ENCODE measurements at places on chromosomes 13 and 19.

- DNase-seq = no peak
Measured at GRCh38 chr13:98098516-98098915, 44.4 kb upstream of the FARP1 start.

DNA sequence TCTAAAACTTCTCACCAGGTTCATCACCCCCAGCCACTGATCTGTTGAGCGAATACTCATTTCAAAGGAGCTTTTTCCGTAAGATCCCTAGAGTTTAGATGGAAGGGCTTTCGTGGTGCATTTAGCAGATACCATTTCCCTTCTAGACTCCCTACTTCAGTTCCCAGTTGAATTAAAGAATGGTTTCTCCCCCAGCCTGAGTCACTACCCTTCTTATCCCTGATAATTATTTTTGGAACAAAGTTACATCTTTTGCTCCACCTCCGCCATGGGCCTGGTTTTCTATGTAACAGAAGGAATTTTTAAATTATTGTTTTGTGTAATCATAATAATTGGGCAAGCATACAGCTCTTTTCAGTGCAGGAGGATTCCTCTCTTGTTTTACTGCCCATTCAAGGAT, 22.0 kb downstream of the USPL1 start:
- DNase-seq = no peak

DNA sequence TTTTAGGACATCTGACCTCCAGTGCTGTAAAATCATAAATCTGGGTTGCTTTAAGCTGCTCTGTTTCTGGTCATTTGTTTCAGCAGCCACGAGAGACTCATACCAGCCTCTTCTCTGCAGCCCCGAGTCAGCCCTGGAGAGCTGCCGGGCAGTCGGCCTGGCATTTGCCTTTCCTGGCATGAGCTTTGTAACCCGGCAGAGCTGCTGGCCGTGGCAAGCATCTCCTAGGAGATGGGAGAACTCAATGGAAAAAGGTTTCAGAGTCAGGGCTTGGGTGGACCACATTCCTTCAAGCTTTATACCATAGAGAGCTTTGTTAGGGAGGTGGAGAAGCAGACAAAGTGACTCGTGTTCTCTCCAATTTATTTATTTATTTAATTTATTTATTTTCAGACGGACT, 21.6 kb upstream of the CCL25 start:
- no peak for DNase-seq

DNA sequence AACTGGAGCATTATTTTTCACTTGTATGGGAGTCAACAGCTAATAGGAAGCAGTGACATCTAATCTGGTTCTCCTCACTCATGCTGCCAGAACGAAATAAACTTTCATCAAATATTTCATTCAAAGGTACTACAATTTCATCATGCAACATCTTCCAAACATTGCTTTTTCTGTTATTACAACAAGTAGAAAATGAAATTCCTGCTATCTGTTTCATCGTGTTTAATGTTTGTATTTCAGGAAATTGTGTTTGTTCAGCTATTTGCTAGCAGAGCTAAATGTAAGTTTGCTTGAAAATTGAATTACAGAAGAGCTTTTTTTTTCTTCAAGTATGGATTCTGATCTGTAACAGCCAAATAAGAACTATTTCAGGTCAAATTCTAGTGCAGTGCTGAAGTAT, 90.1 kb downstream of the SLITRK6 start:
- no peak for DNase-seq

- DNase-seq = no peak
Measured at GRCh38 chr13:105565136-105565727, 970.2 kb downstream of the EFNB2 start.

DNA sequence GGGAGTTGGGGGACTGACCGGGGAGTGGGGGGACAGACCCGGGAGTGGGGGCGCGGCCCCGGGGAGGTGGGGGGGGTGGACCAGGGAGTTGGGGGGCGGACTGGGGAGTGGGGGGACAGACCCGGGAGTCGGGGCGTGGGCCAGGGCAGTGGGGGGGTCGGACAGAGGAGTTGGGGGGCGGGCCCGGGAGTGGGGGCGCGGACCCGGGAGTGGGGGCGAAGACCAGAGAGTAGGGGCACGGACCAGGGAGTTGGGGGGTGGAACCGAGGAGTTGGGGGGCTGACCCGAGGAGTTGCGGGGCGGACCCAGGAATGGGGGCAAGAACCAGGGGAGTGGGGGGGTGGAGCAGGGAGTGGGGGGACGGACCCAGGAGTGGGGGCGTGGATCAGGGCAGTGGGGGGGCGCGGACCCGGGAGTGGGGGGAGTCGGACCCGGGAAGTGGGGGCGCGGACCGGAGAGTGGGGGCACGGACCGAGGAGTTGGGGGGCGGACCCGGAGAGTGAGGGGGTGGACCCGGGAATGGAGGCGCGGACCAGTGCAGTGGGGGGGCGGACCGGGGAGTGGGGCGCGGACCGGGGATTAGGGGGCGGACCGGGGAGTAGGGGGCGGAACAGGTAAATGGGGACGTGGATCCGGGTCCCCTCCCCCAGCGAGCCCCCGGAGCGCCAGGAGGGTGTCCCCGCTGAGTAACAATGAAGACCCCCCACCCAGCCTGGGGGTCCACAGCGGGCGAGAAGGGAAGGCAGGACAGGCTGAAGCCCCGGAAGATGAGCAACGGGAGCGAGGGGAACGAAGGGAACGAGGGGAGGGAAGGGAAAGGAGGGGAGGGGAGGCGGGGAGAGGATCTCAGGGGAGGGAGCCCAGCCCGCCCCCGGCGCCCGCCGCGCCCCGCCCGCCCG, 589 bp downstream of the R3HDM4 start:
- no peak for DNase-seq

DNA sequence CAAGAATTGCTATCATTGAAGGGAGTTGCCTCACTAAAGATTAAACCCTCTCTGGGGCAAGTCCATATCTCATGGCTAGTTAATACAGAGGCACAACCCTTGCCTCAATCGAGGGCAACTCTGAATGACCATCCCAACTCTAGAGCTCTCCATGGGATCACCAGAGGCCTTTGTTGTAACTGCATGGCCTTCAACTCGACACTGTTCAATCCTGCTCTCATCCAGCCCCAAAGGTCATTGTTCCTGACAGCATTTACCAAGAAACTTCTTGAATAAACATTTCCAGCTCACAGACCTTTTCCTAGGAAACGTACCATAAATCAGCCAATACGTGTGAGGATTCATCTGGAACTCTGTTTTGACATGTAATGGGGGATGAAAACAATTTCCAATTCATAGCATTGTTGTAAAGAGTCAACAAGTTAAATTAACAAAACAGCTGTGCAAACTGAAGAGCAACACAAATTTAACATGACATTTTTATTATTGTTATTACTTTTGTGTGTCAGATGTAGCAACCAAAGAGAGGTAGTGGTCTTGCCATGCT, 452.7 kb downstream of the SUCLA2 start:
- no peak for DNase-seq

DNA sequence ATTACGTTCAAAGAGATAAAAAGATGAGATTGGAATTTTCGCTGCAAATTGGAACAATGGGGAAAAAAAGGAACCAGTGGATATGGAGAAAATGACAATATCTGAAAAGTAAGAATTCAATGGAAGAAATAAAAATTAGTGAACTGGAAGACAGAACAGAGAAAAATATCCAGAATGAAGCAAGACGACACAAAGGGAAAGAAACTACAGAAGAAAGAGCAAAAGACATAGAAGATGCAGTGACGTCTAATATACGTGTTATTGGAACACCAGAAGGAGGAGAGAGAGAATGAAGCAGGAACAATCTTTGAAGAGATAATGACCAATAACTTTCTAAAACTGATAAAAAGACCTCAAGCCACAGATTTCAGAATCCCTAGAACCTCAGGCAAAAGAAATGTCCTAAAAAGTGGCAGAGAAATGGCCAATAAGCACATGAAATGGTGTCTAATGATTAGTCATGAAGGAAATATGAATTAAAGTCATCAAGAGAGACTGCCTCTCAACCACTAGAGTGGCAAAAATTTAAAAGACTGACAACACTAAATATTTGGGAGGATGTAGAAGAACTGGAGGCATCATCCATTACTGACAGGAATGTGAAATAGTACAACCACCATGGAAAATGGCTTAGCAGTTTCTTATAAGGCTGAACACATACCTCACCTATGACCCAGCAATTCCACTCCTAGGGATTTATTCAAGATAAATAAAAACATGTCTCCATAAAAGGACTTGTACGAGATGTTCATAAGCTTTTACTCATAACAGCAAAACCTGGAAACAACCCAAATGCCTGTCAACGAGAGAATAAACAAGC, 56.5 kb downstream of the GADD45B start:
- no peak for DNase-seq

DNA sequence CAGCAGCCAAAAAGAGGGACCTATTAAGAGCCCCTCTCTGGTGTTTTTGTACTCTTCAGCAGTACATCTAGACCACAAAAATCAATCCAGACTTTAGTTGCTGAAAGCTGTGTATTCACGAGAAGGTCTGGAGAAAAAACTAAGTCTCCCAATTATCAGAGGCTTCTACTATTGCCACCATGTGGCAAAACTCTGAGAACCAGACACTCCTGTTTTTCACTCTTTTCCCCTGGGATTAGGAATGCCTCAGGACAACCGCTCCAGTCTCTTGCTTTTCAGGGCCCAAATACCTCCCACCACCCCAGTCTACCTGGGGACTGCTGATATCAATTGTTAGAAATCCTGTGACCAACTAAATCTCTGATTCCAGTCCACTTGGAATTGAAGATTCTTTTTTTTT, 30.1 kb upstream of the OBI1 start:
- DNase-seq = no peak

Measured in activated T-cell treated with anti-CD3 and anti-CD28 coated beads, Interleukin-2, amount 50 U/mL, for 24 hours (primary cell).